DMS153 (cell line): ENCODE measurements at places on chromosomes 2 and 18.

- DNase-seq: no peak
Measured at GRCh38 chr2:239593455-239593854, 192.6 kb upstream of the HDAC4 start.

DNA sequence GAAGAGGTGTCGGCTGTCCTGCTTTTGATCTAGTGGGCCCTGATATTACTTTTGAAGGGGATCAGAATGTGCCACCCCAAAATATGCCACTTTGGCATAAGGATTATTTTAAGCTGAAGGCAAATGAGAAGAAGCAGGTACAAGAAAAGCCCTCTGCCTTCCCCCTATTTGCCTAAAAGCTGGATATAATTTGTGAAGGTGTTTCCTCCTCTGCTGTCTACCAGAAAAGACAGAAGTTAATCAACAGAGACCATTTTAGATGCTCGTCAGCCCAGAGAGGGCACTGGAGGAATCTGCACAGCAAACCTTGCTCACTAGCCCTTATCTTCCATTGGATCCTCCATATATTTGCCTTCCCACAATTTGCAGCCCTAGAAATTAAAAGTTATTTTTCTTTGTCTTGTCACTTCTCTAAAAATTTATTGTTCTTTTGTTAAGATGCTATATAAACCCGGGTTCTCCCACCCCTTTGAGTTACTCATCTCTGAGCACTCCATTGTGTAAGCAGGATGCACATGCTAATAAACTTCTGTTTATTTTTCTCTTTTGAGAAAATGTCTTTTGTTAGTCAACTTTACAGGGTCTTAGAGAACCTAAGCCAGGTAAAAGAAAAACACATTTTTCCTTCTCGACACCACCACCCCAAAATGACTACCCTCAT, 163.2 kb upstream of the SLC1A4 start:
- DNase-seq: no peak

DNA sequence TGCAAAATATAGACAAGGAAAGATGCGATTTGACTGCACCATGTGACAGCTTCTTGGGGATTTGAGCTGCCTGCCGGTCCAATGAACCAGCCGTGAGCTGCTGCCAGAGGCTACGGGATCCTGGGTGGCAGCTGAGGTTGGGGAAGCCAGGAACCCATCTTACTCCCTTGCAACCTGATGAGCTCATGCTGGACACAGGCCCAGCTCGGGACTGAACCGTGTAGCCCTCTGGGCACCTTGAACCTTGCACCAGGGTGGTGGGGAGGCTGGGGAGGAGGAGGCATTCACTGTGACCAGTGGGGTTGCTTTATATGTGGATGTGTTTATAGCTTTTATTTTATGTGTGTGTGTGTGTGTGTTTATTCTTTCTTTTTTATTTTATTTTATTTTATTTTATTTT, 9.1 kb downstream of the ALPI start:
- DNase-seq: no peak

DNA sequence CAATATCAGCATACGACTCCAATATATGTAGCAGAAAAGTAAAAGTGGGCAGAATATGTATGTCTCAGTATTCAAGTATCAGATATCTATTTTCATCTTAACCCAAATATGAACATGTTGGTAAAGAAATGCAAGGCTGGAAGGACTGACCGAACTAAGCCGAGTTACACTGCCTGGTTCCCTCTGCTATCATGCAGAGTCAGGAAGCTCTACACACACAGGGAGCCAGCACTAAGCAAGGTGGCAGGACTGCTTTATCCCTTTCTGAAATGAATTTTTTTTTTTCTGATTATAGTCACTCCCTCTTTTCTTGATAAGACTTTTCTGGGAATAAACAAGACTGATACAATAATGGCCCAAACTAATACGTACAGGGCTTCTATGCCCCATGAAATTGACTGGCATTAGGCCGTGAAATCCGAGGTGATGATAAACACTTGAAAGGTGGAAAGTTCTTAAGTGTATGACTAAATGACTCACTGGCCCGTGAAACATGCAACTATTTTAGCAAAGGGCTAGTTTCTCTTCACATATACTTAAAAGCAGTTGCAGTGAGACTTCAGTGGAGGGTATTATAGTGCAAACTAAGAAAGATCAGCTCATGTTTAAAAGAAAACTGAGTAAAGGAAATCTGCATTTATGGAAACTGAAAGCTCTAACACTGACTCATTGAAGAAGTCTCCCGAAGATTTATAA, 14.9 kb downstream of the DPP4 start:
- no peak for DNase-seq

GRCh38 chr2:23427350-23427749, 42.4 kb downstream of the KLHL29 start:
- no peak for DNase-seq

DNA sequence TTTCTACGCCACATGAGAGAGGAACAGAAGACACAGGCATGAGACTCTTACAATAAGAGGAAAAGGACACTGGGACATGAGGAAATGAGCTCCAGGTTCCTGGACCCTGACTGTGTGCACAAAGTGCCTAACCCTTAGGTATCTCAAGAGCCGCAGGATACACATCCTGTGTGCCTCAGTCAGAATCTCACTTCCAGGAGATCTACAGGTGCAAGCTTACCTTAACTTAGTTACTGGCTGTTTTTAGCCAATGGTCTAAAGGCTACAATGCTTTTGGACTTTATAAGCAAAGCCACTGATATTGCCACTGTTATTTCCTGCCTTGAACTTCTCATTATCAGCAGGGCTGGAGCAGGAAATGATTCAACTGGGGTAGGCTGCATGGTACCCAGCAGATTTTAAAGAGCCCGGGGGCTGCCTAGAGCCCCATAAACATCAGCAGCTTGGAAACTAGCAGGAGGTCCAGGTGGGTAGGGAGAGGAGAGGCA, 254.4 kb downstream of the ZNF521 start:
- DNase-seq: no peak

- DNase-seq: no peak
Measured at GRCh38 chr2:14910654-14911053, 278.1 kb downstream of the LRATD1 start.
